ENCODE measurements at places on chromosomes 7 and 10. TPM values are rescaled to one million over a fixed set of nuclear protein-coding genes. Genes with fewer than 3 reads are reported as not detected.

DNA sequence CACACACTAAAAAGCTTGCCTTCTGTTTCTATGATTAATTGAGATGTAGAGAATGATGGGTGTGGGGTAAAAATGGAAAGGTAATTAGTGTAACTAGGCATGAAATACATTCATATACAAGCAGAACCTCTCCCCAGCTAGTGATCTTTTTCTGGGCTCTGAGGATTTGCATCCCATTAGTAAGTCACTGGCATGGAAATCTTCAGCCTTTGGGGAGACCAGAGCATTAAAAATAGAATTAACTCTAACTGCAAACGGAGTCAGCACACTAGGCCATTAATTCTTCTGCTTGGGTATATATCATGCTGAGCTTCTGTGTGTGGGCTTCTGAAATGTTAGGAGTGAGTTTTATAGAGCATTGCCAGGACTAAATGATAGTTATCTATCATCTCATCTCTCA is 128.9 kb downstream of the HDAC9 start:
- DNase-seq: no peak

DNA sequence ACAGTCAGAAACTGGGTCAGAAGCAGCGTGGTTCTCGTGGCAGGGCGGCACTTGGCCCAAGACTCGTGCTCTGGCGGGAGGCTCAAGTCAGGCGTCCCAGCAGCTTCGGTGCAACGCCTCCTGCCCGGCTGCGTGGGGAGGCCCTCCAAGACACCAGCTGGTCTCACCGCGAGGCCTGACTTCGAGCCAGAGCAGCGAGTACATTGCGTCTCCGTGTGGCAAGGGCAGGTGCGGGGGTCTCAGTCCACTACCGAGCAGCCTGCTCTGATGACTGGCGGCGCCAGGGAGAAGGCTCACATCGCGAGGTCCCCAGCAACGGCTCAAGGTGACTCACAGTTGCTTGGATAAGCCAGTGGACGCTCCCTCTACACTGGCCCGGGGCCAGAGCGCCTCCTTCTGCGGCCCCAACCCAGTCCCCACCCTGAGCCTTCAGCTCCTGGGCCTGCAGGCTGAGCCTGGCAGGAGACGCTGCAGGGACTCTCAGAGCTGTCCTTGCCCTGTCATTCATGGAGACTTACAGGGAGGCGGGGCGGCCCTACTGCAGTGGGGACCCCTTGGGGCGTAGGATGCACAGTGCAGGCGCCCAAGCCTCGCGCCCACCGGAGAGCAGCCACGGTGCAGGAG is 41.9 kb upstream of the PRKAR1B start:
- DNase-seq: no peak

- no peak for DNase-seq
Measured at GRCh38 chr7:42456756-42457276, 219.8 kb upstream of the GLI3 start.

DNA sequence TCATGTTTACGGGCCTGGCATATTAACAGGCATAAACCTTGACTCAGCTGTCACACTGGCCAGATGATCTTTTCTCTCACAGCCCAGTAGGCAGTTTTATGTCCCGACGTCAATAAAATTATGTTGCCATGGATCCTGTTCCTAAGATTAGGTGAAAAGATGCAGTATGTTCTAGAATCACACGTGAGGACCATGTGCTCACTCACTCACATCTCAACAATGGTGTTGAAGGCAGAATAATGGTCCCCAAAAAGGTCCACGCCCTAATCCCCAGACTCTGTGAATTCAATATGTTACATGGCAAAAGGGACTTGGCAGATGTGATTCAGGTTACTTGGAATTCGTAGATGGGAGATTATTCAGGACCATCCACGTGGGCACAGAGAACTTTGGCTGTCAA is 3.5 kb downstream of the DOCK1 start:
- no peak for DNase-seq

SLC13A1 gene
- total RNA-seq: not detected

NKX6-2 gene
- total RNA-seq: not detected

LRRC18 gene
- total RNA-seq: not detected
